Fibroblast of skin of scalp (primary cell): ENCODE measurements at places on chromosomes 16 and 17.

- no peak for DNase-seq
Observed at GRCh38 chr17:79485419-79485985, 125.3 kb downstream of the RBFOX3 start.

GRCh38 chr17:29054835-29055234, 11.9 kb downstream of the PIPOX start:
- no peak for DNase-seq

DNA sequence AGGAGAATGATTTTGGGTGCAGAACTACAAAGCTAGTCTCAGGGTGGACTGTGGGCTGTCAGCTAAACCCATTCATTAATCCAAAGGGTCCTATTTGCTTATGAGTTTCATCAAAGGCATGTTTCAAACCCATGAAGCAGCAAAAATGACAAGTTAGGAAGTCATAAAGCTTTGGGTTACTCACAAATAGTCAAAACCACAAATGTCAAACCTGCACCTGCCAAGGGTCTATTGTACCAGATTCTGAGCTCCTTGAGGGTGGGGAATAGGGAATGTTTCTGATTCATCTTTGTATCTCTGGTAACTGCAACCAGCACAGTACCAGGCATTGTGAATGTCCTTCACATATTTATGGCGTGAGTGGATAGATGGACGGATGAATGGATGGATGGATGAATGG, 317.7 kb downstream of the MAF start:
- DNase-seq = no peak

DNA sequence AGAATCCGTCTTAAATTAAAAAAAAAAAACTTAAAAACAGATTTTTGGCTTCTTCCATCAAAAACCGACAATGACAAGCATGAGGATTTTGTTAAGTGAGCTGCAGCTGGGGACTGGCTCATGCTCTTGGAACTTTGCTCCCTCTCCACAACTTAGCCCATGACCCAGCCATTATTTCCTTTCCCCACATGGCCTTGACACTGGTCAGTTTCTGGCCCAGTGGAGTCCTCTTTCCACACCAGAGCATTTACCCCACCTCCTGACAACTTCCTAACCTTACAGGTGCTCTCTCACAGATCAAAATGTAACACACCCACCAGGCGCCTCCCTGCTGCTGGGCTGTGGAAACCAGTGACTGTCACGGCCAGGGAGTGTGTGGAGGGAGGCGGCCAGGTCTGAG, 62.7 kb upstream of the ZNF267 start:
- no peak for DNase-seq

DNA sequence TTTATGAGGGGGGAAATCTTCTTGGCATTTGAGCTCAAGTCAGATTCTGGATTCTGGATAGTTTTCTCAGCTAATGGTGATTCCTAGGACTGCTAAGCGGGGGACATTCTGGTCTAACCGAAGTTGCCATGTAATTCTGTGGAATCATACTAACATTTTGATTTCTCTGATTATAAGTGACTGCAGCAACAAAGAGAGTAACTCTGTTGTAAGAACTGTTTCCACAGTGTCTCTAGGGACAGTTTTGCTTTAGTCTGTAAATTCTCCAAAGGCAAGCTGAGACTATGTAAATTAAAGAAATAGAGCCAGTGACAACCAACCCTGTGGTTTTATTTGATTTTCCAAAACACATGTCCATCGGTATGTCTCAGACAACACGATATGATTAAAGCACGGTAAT, 286.2 kb downstream of the IRX3 start:
- DNase-seq = peak; percentile 48

GRCh38 chr17:19021622-19022083, 17.1 kb upstream of the FAM83G start:
- DNase-seq = no peak

DNA sequence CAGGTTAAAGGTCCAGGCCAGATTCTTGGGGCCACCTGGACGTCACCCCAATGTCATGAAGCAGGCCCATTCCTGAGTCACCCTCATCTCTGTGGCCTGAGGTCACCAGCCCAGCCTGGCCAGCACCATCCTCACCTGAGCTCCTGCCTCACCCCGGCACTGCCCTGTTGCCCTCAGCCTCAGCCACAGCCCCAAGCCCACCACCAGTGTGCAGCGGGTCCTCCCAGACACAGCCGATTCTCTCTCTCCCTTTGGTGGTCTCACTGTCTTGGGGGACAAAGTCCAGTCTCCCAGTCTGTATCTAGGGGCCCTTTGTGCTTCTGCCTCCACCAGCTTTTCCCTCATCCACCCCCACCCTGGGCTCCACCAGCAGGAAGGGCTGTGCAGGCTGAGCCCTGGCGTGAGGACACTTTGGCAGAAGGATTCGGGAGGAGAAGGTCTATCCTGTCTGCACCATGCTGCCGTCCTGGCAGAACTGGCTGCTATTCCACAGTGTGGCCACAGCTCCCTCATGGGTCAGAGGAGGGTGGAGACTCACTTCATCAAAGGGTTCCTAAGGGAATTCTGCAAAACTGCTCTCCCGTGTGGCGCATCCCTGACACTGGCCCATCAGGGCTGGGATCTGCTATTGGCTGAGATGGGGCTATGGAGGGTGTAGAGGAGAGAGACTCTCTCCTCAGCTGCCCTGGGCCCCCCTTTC, 64.3 kb downstream of the PRMT7 start:
- DNase-seq = no peak

DNA sequence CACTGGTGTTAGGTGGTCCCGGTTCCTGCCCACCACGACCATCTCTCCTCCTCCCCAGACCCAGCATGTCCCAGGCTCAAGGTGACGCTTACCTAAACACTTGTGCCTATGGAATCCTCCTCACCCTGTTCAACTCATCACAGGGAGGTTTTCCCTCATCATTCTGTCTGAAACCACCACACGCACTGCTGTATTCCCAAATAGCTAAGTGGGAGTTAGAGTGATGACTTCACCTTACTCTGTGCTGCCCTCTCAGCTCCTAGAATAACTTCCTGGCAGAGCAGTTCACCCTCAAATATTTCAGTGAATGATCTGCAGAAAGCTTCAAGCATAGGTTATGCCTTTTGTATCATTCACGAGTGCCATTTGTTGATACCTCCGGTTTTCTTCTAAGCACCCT, 216.5 kb downstream of the CPPED1 start:
- no peak for DNase-seq

DNA sequence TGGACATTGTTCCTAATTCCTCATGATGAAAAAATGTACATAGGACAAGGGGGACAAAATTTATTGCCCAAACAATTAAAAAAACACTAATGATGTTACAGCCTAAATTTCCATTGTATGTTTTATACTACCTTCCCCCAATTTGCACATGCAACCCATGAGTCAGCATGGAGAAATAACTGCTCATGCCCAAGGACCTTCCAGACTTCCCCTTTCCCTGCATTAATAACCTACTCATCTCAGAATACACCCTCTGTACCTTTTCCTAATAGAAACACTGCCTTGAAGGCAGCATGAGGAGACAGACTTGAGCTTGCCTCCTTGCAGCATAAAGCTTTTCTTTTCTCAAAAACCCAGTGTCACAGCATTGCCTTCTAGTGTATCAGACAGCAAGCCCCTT, 2402.8 kb downstream of the TP53TG3F start:
- DNase-seq = no peak

DNA sequence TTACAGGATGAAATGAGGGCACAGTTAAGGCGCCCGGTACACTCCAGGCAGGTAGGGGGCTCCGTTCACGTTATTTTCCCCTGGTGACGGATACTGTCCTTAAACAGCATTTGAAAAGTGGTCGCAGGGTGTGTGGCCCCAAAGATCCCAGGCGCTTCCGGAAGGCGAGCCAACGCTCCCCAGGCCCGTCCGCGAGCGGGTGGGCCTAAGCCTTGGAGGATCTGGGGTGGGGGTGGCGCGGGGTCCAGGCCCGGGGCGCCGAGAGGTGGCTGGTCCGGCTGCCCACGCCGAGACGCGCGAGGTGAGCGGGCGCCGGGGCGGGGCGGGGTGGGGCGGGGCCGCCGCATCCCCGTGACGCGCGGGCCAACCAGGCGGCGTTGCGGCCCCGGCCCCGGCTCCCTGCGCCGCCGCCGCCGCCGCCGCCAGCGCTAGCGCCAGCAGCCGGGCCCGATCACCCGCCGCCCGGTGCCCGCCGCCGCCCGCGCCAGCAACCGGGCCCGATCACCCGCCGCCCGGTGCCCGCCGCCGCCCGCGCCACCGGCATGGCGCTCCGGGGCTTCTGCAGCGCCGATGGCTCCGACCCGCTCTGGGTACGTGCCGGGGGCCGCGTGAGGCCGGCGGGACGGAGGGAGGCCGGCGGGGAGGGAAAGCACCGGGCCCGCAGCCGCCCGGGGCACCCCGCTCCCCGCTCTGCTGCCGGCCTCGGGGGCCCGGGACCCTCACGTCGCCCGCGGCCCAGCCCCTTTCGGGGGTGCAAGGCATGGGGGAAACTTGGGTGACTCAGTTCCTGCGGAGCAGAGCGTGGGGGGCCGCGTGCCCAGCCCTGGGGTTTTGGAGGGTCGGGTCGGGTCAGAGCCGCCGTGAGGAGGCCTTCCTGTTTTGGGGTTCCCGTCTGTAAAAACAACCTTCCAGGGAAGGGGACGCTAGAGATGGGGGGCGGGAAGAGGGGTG, at the start of gene ABCC1:
TSS of gene ABCC1 (plus strand) at position 407 of the 951 bp plus-strand sequence. CDS start at position 543, 136 bp downstream.
- peak; percentile 42 for DNase-seq

DNA sequence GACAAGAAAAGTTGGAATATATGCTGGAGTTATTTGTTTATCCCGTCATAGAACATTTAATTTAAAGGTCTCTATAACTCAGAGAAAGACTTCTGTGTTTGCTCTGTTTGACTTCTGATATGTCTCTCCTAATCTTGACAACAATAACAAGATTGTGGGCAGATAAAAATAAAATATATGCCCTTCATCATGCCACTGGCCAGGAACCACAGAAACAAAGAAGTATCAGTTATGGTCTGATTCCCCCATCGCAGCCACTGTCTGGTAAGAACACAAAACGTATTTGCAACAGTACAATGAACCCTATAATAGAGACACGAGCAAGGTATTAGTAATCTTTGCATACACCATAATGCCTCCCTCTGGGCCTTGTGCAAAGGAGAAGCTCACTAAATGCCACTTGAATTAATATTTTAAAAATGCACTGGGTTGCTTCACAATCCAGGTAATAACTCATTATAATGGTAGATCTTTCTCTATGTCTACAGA, 1498.3 kb downstream of the CDH11 start:
- DNase-seq = no peak

DNA sequence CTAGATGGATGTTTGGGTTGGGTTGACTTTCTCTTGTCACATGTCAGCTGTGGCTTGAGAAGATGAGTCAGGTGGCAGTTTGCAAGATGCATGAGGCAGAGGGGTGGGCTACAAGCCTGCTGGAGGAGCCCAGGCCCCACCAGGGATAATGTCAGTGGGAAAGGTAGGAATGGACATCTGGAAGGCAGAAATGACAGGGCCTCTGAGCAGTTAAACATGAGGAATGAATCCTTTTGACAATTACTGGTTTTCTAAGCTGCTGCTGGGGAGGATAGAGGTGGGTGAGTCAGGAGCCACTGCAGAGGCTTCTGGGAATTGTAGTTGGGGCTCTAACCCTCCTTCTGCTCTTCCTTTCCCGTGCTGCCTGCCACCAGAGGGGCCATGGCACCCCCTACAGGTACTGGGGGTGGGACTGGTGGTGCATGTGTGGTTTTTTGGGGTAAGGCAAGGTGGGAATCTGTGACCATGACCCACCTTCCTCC, 15.7 kb downstream of the SLC52A1 start:
- DNase-seq = peak; percentile 20

- DNase-seq = no peak
Observed at GRCh38 chr17:75260641-75261335, 618 bp downstream of the GGA3 start.

DNA sequence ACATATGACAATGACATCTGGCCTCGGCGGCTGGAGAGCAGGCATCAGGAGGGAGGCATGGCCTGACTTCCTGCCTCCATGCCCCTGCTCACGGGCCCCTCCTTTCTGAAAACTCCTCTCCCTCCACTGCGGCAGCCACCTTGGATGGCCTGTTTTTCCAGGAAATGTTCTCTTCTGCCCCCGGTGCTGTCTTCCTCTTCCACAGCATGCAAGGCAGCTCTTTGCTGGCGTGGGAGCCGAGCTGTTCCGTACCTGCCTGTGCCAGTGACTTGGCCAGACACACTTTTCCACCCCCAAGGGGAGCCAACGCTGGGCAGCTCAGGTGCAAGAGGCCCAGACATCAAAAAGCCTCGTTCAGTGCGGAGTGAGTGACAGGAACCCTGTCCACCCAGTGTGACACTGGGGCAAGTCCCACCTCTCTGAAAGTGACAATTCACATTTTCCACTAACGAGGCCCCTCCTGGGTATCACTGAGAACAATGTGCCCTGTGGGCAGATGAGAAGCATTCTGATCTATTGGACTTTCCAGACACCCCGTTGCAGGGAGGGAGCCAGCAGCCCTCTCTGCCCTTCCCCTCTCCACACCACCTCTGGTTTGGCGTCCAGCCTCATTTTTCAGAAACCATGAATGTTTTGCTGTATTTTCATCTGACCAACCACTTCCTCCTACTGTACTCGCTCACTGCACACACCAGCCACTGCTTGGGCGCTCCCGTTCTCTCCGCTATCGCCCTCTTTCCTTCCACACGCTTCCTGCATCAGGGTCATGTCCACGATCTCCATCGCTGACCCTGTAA, 31.2 kb downstream of the NSMCE1 start:
- no peak for DNase-seq

GRCh38 chr16:52383640-52384292, 163.2 kb downstream of the TOX3 start:
- no peak for DNase-seq

DNA sequence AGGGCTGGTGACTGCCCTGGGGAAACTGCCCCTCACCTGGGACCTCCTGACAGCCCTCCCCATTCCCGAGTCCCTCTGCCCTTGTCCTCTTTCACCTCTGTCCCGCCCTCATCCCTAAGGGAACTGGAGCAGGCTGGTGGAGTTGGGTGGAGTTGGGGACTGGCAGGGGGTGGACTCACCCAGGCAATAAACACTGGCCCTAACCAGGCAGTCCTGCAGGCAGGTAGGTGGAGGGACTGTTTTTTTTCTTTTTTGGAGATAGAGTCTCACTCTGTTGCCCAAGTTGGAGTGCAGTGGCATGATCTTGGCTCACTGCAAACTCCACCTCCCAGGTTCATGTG, 11.7 kb downstream of the GCGR start:
- no peak for DNase-seq

GRCh38 chr17:38434178-38434665, 6.0 kb downstream of the ARHGAP23 start:
- no peak for DNase-seq

DNA sequence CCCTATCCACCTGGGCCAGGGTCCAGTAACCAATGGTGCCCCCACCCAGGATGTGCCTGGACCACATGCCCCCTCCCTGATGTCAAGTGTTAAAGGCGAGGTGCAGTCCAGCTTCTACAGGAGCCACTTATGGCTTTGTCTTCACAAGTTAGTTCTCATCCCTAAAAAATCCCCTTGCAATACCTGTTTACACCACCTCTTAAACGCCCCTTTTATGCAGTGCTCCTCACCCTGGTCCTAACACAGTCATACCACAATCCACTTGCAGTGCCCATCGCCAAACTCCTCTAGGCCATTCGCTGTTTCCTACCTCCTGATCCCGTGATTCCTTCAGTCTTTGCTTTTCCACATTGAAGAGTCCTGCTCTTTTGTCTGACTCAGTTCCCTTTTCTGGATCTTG, 7.1 kb downstream of the GLYR1 start:
- no peak for DNase-seq
